ENCODE measurements at places on chromosomes 4 and X. TPM values are rescaled to one million over a fixed set of nuclear protein-coding genes. Genes with fewer than 3 reads are reported as not detected.

DNA sequence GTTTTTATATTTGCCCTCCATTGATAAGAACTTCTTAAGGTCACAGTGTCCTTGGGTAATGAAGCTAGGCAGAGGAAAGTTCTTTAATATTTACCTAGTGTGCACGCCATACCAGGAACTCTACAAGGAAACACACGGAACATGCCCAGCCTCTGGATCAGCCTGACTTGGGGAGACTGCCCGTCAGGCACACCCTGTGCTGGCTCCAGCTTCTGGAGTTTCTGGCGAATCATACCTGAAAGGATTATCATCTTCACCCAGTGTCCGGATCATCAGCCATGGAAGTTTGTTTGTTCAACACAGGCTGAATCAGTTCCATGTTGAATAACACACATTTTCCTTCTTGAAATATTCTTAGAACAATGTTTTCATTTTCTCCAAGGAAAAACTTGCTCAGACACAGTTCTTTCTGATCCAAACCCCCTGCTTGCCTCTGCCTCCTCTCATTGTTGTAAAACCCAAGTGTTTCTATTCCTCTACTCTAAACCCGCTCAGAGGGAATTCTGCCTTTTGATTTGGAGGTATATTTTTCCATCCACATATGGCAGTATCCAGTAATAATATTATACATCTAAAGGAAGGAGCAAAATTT is 176.7 kb downstream of the SHROOM3 start:
- peak; percentile 72 for ATAC-seq

DNA sequence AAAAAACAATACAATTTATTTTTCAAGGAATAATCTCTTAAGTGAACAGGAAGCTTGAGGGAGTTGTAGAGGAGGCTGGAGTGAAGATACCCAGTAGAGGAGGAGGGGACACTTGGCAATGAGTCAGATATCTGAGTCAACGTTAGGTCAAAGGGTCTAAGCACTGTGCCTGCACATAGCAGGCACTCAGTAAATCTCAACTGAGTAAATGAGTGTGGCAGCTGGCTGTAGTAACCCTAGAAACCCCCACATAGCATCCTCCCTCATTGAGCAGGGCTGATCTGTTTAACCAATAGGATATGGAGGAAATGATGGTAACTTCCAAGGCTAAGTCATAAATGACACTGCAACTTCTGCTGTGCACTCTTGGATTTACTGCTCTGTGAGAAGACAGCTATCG is 186.0 kb upstream of the FAM241A start:
- no peak for ATAC-seq

GRCh38 chrX:8879750-8880149 is 78.6 kb upstream of the FAM9A start:
- no peak for ATAC-seq

DNA sequence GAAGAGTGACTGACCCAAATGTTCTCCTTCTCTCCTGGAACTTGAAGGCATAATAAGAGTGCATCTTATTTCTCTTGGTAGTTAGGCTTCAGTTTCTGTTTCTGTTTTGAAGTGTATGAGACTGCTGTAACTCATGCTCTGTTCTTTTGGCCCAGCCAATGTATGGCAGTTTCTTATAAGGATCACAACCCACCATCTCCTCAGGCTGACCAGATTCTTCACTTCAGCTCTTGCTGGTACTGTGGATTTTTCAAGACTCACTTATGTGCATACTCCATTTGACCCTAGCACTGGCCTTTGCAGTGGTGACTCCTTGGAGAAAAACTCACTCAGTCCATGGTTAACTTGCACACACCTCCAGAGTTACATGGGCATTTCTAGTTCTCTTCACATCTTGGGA is 9.6 kb upstream of the YTHDC1 start:
- ATAC-seq = no peak

- no peak for ATAC-seq
These were observed 35.5 kb downstream of the RNF212 start for GRCh38 chr4:1077711-1078477.

- no peak for ATAC-seq
These were observed 5.7 kb downstream of the IL2 start for GRCh38 chr4:122450847-122451246.

DNA sequence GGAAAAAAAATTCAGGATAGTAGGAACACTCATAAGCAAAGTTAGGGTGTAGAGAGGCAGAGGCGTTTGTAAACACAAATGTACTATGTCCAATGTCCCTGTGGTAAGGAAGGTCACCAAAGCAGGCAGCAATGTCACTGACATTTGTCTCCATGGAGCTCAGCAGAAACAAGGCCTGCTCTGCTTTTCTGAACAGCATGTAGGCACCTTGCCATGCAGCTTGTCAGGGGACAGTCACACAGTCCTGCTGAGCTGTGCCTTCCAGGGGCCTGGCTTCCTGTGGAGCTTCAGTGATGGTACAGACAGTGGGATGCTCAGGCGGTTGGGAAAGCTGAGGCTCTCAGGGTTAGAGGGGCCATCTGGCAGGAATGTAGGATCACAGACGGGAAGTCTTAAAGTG is 74.5 kb upstream of the HS3ST1 start:
- peak; percentile 28 for ATAC-seq

DNA sequence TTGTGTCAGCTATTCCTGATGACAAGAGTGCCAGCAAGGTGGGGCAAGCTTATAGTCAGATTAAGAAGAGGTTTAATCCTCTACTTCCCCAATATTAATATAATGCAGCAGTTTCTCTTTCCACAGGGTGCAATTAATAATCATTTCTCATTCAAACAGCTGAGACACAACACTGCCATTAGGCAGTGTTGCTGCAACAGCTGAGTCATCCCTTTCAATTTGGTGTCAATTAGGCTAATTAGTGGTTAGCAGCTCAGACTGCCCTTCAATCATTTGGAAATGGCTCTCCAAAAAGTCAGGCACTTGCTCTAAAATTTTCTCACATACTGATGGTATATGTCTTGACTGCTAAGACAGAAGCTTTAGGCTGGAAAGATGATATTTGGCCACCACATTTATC is 265.7 kb upstream of the FAM241A start:
- no peak for ATAC-seq

DNA sequence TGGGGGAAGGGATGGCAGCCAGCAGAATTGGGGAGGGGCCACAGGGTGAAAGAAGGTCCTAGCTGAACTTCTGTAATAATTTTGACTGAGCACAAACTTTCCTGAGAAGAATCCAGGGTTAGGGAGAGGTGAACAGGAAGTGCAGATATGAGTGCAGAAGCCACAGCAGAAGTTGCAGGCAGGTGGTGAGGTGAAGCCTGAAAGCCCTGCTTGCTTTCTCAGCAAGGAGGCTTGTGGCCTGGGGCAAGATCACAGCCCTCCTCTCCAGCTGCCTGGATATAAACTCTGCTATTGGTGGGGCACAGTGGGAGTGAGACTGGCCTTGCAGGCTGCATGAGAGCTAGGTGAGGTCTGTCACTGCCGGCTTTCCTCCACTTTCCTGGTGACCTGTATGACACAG is 44.1 kb upstream of the UPRT start:
- ATAC-seq = no peak

- no peak for ATAC-seq
These were observed 2.6 kb upstream of the VSIG4 start for GRCh38 chrX:66042307-66043077.

- ATAC-seq = no peak
These were observed 88.2 kb downstream of the SOWAHB start for GRCh38 chr4:76809594-76810305.

The PROM1 gene
- 16.3 TPM for total RNA-seq

The PLP1 gene
- 21.7 TPM for total RNA-seq

The STK32B gene
- total RNA-seq = 2.1 TPM

The SSX2B gene
- not detected for total RNA-seq

The MAGEA4 gene
- total RNA-seq = not detected

The LNX1 gene
- total RNA-seq = 10.5 TPM

The PGAM4 gene
- total RNA-seq = not detected

The COX7B2 gene
- total RNA-seq = not detected

The PDCL2 gene
- not detected for total RNA-seq
